ENCODE measurements at places on chromosomes 5 and 9.
A peak's percentile ranks its signal among the peaks of the same experiment; 100 is the strongest.

GRCh38 chr5:180341595-180341994, 11.5 kb downstream of the GFPT2 start:
- no peak for DNase-seq

GRCh38 chr9:135502168-135502872, 1.8 kb downstream of the MRPS2 start:
- no peak for DNase-seq

GRCh38 chr9:90958328-90958727, 156.7 kb downstream of the SYK start:
- no peak for DNase-seq

DNA sequence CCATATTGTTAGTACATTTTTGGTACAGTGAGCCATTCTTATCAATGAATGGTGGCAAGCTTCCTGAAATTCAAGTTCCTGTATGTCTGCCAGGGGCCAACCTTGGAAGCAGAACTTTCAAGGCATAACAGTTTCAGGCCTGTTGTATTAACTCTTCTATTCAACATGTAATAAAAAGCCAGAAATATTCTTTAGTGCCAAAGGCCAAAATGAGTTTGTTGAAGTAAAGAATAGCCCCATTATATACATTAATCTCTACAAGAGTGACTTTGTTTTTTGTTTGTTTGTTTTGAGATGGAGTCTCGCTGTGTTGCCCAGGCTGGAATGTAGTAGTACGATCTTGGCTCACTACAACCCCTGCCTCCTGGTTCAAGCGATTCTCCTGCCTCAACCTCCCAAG, 321.3 kb downstream of the KDM4C start:
- no peak for DNase-seq

DNA sequence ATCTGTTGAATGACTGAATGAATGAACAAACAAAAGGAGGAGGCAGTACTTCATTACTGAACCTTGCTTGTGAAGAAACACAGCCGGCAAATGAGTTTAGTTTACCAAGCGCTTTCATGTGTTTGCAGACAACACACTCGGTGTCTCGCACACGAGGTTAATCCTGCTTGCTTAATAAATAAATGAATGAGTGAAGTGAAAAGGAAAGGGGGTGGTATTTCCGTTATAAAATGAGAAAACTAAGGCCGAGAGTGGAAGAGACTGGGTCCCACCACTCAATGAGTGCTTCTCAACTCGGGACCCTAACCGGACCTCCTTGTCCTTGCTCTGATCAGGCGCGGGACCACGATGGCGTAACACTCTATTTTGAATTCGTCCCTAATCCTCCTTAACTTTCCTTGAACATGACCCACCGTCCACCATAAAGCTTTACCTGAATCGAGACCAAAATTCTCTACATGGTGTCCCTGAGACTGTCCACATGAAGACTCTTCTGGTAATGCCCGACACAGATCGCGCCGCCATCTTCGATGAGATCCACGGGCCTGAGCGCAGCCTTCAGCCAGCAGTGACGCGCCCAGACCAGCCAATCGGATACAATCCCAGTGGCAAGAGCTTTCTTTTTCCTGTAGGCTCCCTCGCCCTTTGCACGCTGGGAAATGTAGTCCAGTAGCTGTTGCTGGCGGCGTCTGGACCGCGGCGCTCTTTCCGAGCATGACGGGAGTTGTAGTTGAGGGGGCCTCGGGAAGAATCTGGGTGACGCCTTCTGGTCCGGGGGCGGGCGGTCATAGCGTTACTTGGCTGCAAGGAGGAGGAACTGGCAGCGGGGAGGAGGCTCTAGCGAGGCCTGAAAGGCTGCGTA, at the start of the genes MRPL50 and ZNF189:
TSS of gene MRPL50 (minus strand) at position 551 of the 862 bp plus-strand sequence. CDS start at position 525, 26 bp downstream.
TSS of gene ZNF189 (plus strand) at position 784 of the 862 bp plus-strand sequence. CDS start 306 bp downstream, outside the sequence.
- DNase-seq: peak; percentile 100

DNA sequence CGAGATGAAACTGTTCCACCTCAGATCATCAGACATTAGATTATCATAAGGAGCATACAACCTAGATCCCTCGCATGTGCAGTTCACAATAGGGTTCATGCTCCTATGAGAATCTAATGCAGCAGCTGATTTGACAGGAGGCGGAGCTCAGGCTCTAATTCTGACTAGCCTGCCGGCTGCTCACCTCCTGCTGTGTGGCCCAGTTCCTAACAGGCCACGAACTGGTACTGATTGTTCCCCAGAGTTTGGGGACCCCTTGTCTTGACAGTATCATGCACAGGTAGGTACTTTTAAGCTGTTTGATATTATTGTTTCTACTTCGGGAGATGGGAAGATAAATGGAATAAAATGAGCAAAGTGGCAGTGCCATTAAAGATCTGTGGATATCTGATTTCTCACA, 66.9 kb downstream of the ZCCHC7 start:
- no peak for DNase-seq

DNA sequence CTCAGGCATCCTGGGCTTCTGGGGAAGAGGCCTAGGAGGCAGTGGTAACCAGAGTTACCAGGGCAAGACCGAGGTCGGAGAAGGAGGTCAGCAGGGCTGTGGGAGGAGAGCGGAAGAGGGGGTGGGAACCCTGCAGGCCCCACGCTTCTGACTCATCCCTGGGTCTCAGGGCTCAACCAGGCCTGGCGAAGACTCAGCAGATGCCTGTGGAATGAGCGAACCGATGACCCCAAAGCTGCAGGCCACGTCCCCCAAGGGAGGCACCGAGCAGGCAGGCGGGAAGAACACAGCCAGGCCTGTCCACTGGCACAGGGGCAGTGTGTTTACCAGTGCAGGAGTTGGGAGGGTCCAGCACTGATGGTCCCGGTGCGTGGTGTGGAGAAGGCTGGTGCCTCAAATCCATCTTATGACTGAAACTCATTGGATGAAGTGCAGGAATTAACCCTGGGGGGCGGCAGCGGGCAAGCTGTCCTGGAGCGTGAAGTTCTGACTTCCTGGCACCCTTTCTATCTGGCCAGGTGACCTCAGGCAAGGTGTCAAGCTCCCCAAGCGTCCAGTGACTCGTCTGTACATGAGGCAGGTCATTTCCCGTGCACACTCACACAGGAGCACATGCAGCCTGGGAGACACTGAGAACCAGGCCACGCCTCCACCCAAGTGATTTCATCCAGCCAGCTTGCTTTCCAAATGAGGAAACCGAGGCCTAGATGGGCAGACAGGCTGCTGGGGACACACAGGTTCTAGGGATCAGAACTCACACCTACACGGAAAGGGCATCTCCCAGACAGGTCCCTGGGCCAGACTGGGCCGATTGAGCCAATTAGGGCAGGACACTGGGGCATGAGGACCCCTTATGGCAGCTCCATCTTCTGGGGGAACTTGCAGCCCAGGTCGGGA, 69.1 kb downstream of the ADAMTS2 start:
- DNase-seq: peak; percentile 97

DNA sequence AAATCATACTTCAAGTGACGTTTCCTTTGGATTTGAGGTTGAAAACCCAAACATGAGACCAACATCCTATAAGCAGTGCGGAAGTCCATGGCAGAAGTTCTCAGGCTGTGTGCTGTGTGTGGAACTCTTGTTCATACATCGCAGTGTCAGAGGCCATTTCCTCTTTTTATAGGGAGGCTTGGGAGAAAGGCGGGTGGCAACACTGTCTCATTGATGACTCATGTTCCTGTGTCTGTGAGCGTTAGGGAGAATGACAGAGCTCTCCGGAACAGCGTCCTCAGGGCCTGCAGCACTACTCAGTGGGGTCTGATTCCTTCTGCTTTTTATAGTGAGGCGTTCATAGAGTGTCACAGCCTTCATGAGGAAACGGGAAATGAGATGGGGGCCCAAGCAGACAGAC, 98.8 kb upstream of the BASP1 start:
- peak; percentile 95 for DNase-seq

GRCh38 chr5:126055348-126055729, 367.9 kb upstream of the GRAMD2B start:
- DNase-seq: no peak
